ENCODE measurements at places on chromosomes 1 and 21. TPM values are rescaled to one million over a fixed set of nuclear protein-coding genes. Genes with fewer than 3 reads are reported as not detected.

FAAH gene
- polyA plus RNA-seq: 24.7 TPM

ECM1 gene
- polyA plus RNA-seq: 3.4 TPM

- DNase-seq: peak; percentile 69
Measured at GRCh38 chr1:151013518-151013917, 5.3 kb downstream of the PRUNE1 start.

GRCh38 chr1:162753998-162754585, 36.4 kb upstream of the HSD17B7 start:
- DNase-seq: no peak

DNA sequence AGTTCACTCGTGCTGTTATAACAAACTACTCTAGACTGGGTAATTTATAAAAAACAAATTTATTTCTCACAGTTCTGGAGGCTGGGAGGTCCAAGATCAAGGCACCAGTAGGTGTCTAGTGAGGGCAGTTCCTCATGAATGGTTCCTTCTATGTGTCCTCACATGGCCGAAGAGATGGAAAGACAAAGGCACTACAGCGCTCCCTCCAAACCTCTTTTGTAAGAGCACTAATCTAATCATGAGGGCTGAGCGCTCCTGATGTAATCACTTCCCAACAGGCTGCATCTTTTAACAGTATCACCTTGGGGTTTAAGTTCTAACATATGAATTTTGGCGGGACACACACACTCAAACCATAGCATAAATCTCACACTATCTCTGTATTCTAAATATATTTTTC, 54.0 kb upstream of the KANK4 start:
- no peak for DNase-seq

DNA sequence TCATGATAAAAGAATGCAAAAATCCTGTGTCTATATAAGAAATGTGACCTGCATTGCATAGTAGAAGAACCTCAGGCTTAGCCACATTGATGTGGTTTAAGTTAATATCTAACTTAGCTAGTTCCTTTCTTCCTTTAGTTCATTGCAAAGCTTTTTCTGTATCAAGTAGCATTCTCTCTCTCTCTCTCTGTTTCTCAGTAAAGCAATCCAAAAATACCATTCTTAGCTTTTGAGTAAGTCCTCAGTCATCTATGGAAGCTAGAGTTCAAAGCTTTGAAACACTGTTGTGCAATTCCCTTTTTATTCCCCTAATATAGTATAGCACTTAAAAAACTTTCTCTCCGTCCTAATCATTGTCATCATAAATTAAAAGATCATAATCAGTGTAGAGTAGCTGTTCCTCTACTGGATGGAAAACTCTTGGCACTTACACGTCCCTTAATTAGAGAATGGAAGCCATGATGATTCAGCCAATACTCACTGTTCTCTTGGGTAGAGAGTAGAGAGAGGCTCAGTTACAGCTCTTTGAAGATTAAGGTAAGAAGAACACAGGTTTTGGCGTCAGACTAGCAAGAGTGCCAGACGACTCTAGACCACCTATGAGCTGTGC, 350.3 kb upstream of the LYPLAL1 start:
- DNase-seq: no peak

Measured in right lung (tissue), 10 donors.